ENCODE measurements at places on chromosomes 12 and 14.

GRCh38 chr12:120416490-120417216, 21.3 kb upstream of the COX6A1 start:
- DNase-seq = no peak

GRCh38 chr12:2383325-2384028, 330.7 kb downstream of the CACNA1C start:
- DNase-seq = no peak

GRCh38 chr12:31298922-31299321, 27.0 kb downstream of the SINHCAF start:
- DNase-seq = no peak

DNA sequence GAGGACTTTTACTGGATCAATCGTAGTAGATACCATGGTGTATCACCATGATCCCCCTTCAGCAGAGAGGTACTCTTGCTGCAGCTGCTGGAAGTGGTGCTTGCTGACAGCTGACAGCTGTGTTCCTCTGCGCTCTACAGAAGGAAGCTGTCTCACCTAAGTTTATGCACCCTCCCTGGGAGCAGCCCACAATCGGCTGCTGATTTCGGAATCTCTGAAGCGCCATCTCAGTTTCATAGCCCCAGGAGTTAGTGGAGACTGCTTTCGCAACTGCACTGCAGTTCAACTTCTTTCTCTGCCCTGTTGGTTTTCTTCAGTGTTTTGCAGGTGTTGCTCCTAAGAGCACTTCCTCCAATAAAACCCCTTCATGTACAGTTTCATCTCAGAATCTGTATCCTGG, 237.9 kb downstream of the PAWR start:
- DNase-seq = no peak

DNA sequence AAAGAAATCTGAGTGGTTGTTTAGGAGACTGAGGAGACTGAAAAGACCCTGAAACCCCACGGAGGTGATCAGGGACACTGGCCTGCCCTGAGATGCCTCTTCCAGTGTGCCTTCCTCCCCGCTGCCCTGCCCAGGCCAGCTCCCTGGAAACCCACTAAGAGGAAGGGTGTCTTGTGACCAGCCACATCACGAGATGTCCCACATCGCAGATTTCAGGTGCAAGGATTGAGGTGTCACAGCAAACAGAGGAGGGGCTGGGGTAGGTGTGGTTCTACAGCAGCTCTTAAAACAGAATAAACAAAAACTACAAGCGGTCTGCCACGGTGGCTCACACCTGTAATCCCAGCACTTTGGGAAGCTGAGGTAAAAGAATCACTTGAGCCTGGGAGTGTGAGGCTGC, 184.3 kb upstream of the C14orf180 start:
- no peak for DNase-seq

GRCh38 chr12:123896767-123897166, 75.9 kb downstream of the CCDC92 start:
- DNase-seq = no peak

- DNase-seq = no peak
Measured at GRCh38 chr14:90496379-90496778, 99.5 kb downstream of the CALM1 start.

DNA sequence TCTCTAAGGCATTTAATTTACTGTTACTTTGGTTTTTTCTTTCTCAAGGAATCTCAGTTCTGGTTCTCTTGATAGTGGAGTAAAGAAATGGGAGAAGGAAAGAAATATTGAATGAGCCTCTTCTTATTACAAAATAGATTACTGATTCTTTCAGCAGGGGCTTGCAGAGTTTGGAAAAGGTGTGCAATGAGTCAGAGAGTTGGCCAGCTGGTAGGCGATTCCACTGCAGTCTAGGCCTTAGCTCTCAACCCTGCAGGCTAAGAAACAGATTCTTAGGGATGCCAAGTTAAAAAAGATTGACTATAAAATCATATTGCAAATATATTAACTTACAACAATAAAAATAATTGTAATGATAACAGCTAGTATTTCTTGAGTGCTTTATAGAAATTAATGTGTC, 25.8 kb downstream of the NR1H4 start:
- no peak for DNase-seq

DNA sequence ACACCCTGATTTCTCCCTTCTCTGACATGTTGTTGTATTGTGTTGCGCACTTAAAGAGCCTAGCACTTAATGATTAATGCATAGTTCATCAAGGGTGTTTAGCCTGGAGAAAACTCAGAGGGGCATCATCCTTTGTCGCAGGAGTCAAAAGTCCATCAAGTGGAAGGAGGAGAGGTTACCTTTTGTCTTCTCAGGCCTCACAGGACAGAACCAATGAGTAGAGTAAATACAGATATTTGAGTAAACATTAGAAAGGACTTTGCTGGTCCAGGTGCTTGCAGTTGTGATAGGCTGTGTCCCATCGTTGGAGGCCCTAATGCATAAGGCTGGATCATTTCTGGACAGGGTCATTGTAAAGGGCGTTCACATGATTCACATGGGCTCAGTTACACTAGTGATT, 430.9 kb downstream of the PCNX1 start:
- DNase-seq = no peak

GRCh38 chr12:8493084-8493483, 20.2 kb upstream of the CLEC4D start:
- peak; percentile 50 for DNase-seq

DNA sequence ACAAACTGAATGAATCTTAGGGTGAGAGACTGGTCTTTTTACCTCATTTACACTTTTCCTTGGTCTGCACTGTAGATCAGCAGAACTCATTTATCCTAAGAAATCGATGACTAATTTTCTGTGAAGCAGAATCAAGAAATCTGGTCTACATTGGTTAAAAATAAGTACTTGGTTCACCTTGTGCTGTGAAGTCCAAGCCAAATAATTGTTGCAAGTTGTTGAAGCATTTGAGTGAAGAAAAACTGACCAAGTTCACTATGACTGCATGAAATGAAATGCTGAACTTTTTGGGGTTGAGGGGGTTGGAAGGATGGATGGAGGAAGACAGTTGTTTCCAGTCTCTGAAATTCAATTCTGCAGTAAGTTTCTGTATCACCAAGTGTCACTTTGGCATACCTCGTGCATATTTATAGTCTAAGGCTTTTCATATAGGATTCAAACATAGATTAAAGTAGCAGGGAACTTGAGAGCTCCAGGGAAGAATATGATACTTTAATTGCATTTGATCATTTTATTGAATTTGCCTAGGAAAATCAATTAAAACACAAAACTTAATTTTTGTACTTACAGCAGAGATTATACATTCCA, 75.0 kb downstream of the FAR2 start:
- DNase-seq = no peak

DNA sequence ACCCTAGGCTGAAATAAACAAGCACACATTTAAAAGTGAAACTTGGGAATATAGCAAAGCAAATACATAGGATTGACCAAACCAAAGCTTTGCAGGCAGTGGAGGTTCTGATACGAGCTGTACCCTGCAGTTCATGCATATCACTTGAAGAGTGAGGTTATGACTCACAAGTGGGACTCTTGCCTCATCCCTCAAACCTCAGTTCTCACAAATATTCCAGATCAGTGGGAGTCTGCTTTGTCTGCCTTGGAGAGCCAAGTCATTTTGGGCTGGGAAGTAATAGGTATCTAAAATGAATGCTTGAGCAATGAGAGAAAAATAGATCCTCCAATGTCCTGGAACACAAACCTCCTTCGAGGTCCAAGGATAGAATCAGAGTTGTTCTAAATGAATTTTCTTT, 116.4 kb downstream of the LRIG3 start:
- no peak for DNase-seq

- DNase-seq = peak; percentile 54
Measured at GRCh38 chr14:50342221-50343078, 30.3 kb downstream of the DMAC2L start.

- no peak for DNase-seq
Measured at GRCh38 chr12:117521867-117522266, 160.4 kb upstream of the NOS1 start.

DNA sequence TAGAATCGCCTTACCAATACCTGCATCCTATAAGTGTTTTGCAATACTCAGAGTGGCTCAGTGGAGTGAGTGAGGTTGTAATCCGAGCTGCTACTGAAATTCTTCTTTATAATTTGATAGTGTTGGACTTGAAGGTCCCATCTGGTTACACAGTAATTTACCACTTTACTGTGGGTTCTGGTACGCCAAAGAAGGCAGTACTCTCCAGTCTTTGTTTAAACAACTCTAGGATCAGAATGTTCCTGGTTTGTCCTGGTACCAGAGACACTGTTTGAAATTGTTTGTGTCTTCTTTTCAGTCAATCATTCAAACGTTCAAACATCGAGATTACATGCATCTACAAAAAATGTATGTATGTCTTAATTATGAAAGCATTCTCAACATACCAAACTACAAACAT, 51.3 kb upstream of the AMN1 start:
- DNase-seq = no peak

- DNase-seq = no peak
Measured at GRCh38 chr12:61452076-61452475, 808.1 kb upstream of the USP15 start.

DNA sequence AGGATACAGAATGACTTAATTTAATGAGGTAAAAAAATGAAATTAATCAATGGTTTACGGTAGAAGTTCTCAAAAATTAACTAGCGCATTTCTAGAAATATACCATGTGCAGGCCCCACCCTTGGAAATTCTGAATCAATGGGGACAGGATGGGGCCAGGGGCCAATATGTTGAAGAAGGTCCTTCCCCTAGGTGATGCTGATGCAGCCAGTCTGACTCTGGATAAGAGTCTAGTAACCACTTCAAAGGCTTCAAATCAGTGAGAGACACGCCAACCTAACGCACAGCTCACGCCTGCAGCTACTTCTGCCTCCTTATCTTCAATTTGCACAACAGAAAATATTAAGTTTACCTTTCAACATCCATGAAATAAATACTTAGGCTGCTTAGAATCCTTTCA, 14.9 kb downstream of the GIT2 start:
- DNase-seq = no peak

GRCh38 chr14:104421892-104422828, 157.4 kb upstream of the C14orf180 start:
- no peak for DNase-seq

GRCh38 chr14:68208218-68208617, 388.6 kb downstream of the RAD51B start:
- no peak for DNase-seq

- no peak for DNase-seq
Measured at GRCh38 chr12:124601706-124602105, 34.3 kb upstream of the NCOR2 start.

GRCh38 chr14:87397499-87397898, 595.5 kb downstream of the GALC start:
- DNase-seq = no peak

- no peak for DNase-seq
Measured at GRCh38 chr12:50753232-50753769, 10.6 kb upstream of the ATF1 start.

- no peak for DNase-seq
Measured at GRCh38 chr12:30678221-30678620, 17.4 kb downstream of the IPO8 start.

DNA sequence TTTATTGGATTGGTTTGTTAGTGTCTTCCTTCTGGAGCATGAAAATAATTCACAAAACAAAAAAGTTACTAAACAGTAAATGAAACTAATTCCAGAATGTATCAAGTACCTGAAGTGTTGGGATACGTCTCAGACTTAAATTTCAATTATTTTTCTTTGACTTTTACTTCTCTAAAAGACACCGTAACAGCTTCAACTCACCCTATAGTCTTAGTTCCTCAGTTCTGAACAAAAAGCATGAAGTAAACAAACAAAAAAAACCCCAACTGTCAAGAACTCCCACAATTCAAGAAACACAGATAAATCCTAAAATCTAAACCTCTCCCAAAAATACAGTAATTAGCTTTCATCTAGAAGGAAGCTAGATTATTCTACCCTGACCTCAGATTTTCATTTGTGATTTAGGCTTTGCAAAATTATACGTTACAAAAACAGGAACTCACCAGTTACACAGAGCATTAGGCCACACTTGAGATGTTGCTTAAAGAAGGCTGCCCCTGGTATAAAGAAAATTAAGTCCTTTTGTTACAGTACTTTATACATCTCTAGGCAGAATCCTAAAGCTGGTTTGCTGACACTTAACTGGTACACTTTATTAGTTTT, 10.2 kb downstream of the HEATR5A start:
- no peak for DNase-seq

GRCh38 chr12:101480849-101481248, 5.7 kb downstream of the SPIC start:
- no peak for DNase-seq

- DNase-seq = no peak
Measured at GRCh38 chr12:32084017-32084688, 22.5 kb upstream of the BICD1 start.

DNA sequence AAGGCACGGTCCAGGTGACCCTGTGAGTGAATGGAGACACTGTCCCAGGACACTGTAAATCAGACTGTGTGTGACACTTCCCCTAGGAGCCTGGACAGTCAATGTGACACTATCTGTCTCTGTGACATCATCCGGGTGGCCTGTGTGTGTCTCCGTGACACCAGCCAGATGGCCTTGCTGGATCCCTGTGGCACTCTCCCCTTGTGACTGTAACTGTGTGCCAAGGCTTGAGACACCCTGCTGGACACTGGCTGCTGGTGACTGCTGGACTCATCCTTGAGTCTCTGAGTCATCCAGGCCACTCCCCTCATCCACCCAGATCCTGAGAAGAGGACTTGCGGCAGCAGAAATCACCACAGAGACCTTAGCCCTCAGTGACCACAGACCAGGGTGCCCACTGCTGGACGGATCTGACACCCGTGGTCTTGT, 51.6 kb downstream of the MVK start:
- no peak for DNase-seq

GRCh38 chr12:38540156-38540555, 223.6 kb downstream of the ALG10B start:
- no peak for DNase-seq

DNA sequence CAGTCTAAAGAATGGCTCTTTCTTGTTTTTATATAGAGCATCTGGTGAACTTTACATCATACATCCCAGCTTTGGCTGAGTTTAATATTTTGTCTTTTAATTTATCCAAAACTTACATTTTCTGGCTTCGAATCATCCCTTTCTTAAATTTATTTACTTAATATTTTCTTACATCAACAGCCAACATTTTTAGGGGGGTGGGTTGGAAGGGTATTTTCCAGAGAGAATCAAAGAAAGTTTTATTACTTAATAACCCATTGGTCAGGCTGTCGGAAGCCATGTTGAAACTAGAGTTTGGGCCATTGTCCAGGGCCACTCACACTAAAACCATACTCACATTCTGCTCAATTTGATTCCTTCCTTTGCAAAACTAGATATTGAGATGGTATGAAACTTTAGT, 220.2 kb downstream of the AEBP2 start:
- no peak for DNase-seq

All from CD4-positive, alpha-beta T cell treated with Interferon gamma for 1 hour (primary cell).